Left lung (tissue), 14 donors: ENCODE measurements at places on chromosomes 12 and 14.

- DNase-seq, result no peak
- H3K36me3 ChIP-seq, result peaks cover 47% of the 10 kb centered on the region
- no peaks in the 10 kb centered on the region for H3K27me3 ChIP-seq
- no peak overlapping the region for H3K4me3 ChIP-seq
Observed at GRCh38 chr14:103530390-103530789, 1.4 kb downstream of the TRMT61A start.

DNA sequence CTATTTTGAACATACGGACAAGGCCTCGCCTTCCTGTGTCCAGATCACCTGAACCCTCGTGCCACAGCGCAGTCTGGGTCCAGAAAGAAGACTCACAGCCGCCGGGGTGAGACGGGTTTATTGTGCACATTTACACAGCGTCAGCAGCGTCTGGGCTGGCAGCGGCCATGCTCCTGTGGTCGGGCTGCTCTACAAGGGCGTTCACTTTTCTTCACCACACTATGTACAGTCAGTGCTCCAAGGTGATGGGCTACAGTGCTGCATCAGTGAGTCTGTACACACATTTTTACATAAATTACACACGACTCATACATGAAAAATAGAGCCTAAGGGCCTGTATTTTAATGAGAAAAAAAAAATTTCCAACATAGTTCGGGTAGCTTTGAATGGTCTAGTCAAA, 18.0 kb downstream of the ZFYVE21 start:
- no peaks in the 10 kb centered on the region for H3K4me1 ChIP-seq
- H3K27me3 ChIP-seq, result no peaks in the 10 kb centered on the region
- H3K27ac ChIP-seq, result no peak overlapping the region

- no peaks in the 10 kb centered on the region for H3K27me3 ChIP-seq
- H3K27ac ChIP-seq, result no peak overlapping the region
- H3K36me3 ChIP-seq, result no peaks in the 10 kb centered on the region
- no peaks in the 10 kb centered on the region for H3K4me1 ChIP-seq
Observed at GRCh38 chr12:66851134-66851533, 172.3 kb upstream of the GRIP1 start.

DNA sequence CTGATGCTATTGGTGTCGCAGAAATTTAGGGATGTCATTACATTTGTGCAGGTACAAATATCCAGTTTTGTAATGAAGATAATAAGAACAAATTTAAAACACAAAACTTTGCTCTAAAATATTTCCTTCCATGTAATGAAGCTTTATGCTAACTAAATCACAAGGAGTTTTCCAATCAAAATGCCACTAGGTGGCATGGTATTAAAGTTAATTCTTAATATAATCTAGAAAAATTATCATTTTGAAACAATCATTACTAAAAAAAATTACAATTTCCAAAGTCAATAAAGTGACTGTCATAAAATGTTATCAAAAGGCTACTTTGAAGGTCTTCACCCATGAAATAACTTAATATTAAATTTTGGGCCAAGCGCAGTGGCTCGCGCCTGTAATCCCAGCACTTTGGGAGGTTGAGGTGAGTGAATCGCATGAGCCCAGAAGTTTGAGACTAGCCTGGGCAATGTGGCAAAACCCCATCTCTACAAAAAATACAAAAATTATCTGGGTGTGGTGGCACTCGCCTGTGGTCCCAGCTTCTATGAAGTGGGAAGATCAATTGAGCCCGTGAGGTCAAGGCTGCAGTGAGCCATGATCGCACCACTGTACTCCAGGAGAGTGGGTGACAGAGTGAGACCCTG, 77.4 kb downstream of the KIF21A start:
- no peak overlapping the region for H3K27ac ChIP-seq
- no peaks in the 10 kb centered on the region for H3K4me1 ChIP-seq
- no peak for DNase-seq

GRCh38 chr14:103480595-103480994, 42.0 kb downstream of the CKB start:
- no peaks in the 10 kb centered on the region for H3K27me3 ChIP-seq
- H3K4me3 ChIP-seq, result no peak overlapping the region
- DNase-seq, result no peak
- H3K4me1 ChIP-seq, result peaks cover 10% of the 10 kb centered on the region

DNA sequence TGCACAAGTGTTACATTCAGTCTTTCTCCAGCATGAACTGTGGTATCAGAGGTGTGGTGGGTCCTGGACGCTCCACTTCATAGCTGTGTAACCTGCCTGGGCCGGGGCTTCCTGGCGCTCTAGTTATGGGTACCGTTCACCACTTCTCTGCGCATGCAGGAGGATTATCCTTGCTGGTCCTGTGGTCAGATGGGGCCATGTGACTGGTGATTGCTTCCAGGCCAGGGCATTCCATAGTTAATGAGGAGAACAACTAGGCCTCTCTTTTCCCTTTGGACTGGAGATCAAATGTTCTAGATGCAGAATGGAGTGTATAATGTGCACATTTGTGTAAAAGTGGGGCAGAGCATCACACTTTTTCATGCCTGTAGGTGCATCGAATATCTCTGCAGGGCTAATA, 444.0 kb downstream of the AACS start:
- no peak for DNase-seq
- no peaks in the 10 kb centered on the region for H3K27me3 ChIP-seq
- no peaks in the 10 kb centered on the region for H3K4me1 ChIP-seq
- no peak overlapping the region for H3K4me3 ChIP-seq
- no peaks in the 10 kb centered on the region for H3K36me3 ChIP-seq

GRCh38 chr12:3091382-3092241, 14.4 kb downstream of the TSPAN9 start:
- H3K4me3 ChIP-seq, result no peak overlapping the region
- peaks cover 14% of the 10 kb centered on the region for H3K4me1 ChIP-seq
- DNase-seq, result no peak
- no peak overlapping the region for H3K27ac ChIP-seq
- no peaks in the 10 kb centered on the region for H3K27me3 ChIP-seq

DNA sequence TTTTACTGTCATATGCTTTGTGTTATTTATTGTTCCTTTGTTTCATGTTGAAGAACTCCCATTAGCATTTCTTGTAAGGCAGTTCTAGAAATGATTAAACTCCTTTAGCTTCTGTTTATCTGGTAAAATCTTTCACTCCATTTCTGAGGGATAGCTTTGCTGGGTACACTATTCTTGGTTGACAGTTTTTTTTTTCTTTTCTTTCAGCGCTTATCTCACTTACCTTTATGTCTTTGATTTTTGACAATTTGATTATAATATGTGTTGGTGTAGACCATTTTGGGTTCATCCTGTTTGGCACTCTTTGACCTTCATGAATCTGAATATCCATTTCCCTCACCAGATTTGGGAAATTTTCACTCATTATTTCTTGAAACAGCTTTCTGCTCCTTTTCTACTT, 16.2 kb downstream of the FBXO33 start:
- no peaks in the 10 kb centered on the region for H3K27me3 ChIP-seq
- no peak overlapping the region for H3K4me3 ChIP-seq
- DNase-seq, result no peak

GRCh38 chr14:37091651-37092050, 80.8 kb downstream of the SLC25A21 start:
- H3K27ac ChIP-seq, result no peak overlapping the region
- no peak overlapping the region for H3K4me3 ChIP-seq
- no peaks in the 10 kb centered on the region for H3K27me3 ChIP-seq
- no peak for DNase-seq
- no peaks in the 10 kb centered on the region for H3K4me1 ChIP-seq
- H3K36me3 ChIP-seq, result no peaks in the 10 kb centered on the region

DNA sequence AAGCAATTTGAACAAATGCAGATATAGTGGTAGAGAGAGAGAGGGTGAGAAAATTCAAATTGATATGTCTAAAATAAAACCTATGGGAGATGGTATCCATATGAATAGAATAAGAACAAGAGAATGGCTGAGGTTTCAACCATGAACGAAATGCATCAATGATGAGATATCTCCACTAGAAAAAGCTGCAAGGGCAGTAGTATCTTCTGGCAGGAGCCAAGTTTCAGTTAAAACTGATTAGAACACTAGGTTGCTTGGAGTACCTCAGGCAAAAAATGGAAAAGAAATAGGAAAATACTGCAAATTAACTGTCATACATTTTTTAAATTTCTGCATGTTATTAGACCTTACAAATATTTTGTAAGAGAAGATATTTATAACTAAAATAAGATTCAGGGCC, 151.3 kb downstream of the ANKS1B start:
- H3K4me1 ChIP-seq, result no peaks in the 10 kb centered on the region
- no peak overlapping the region for H3K4me3 ChIP-seq
- no peak for DNase-seq
- H3K27me3 ChIP-seq, result no peaks in the 10 kb centered on the region
